ENCODE measurements at places on chromosomes 11 and 22.

GRCh38 chr11:123478352-123478987 is 48.4 kb downstream of the GRAMD1B start:
- DNase-seq = peak; percentile 87

DNA sequence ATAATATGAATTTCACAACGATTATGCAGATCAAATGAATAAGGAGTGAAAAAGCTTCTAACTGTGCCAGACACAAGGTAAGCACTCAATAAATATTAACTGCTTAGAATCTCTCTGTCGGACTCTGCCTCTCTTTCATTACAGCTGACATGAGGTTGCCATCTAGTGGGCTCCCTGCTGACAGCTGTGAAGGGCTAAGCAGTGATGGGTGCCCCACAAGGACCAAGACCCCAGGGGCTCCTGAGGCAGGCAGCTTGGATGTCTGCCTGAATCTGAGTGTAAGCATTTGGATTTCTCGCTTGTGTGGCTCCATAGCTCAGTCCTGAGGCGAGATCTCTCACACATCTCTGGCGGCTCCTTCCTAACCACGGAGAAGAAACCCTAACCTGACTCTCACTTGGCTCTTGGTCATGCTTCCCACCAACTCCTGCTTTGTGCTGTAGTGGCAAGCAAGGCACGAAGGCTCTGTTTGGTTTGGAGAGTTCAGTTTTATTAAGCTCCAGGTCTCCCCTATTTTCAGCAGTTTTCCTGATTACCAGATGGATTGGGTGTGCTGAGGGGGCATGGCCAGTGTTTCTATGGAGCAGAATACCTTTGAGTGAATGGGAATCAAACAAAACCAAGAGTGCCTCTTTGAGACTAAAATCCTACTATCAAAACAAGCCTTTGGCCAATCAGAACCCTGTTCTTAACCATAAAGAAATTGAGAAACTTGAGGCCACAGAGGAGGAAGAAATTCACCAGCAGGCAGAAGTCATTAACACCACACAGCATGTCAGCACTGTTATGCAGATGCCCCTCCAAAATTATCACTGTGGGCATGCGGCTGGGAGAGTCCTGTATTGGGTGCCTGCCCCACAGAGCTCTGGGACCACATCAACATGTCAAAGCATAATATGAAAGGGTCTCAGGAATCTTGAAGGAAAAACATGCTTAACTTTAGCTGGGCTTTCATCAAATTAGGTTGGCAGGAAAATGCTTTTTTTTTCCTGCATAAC is 152.8 kb upstream of the NTM start:
- DNase-seq = peak; percentile 22

DNA sequence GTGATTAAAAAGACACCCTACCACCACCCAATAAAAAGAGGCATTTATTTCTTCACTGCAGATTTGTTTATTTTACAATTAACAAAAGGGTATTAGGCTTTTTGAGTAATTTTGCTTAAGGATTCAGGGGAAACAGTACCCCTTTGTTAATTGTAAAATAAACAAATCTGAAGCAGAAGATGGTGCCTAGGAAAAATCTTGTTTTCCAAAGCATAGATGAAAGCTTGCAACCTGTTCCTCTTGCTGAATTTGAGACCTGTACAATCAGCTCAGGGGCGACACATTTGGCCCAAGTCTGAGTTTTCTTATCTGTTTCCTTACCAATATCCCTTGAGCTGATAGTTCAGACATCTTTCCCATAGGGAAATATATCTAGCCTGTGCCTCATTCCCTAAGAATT is 171.9 kb downstream of the GRIA4 start:
- no peak for DNase-seq

GRCh38 chr11:78961247-78961646 is 386.6 kb upstream of the NARS2 start:
- DNase-seq = peak; percentile 12

GRCh38 chr11:126485021-126485792 is 129.7 kb downstream of the ST3GAL4 start:
- DNase-seq = peak; percentile 67

- DNase-seq = no peak
Measured at GRCh38 chr11:34558673-34559072, 45.1 kb upstream of the ELF5 start.

DNA sequence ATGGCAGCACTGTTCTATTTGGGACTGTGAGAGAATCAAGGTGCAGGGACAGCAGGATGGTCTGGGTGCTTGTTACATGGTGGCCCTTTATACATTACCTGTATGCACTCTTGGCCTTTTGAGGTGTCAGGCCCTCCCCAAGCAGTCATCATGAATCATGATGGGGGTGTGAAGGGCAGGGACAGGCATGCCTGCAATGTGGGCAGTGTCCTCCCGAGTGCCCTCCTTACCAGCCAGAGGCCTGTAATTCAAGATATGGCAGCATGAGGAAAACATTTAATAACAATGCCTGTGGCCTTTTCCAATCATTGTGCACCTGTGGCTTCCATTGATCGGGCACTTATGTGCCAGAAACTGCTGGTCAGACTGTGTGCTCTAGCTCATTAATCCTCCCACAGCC is 25.5 kb upstream of the CYP2D6 start:
- no peak for DNase-seq

DNA sequence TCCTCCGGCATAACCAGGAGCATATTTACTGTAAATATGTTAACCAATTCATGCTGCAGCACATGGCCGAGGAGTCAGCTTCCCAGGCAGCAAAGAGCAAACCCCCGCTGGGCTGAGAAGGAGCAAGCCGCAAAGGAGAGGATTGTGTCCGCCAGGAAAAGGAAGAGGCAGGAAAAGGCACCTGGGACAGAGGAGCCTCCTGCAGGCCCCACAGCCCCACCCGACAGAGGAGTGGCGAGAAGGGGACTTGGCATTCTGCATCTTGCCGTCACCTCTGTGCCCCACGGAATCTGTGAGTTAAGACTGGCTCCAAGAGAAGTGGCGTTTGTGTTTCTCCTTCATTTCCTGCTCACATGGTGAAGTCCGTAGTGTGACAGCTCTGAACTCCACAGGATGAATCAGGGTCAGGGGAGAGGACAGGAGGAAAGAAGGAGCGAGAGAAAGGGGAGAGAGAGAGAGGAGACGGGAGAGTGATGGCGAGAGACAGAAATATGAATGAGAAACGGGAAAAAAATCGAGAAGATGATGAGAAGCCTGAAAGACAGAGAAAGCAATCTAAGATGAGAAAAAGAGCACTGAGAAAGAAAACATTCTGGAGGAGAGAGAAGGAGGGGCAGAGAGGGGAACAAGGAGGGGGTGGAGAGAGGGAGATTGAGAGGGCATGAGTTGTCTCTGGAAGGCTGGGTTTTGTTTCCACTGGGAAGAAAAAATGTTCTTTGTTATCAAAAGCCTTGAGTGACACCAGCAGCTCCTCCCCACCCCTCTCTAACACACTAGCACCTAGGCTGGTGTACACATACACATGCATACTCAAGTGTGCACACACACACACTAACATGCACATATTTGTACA is 489.6 kb downstream of the MN1 start:
- DNase-seq = peak; percentile 42

DNA sequence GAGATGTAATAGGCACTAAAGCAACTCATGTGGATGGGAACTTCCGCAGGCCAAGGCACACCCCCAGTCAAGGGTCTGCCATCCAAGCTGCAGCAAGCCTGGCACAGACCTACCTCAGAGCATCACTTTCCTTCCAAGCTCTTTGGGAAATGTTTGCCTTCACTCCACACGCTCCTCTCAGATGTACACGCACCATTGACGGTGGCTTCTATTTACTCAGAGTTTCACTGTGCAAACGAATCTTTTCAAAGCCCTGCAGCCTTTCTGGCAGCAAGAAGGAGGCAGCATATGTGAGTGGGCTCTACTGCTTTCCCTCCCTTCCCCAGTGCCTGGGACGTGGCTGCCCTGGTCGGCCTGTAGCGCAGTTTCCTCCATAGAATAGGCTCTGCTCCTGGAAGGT is 60.9 kb upstream of the USP47 start:
- no peak for DNase-seq
